Naive thymus-derived CD4-positive, alpha-beta T cell (primary cell): ENCODE measurements at places on chromosomes 1 and 21. TPM values are rescaled to one million over a fixed set of nuclear protein-coding genes. Genes with fewer than 3 reads are reported as not detected.

DNA sequence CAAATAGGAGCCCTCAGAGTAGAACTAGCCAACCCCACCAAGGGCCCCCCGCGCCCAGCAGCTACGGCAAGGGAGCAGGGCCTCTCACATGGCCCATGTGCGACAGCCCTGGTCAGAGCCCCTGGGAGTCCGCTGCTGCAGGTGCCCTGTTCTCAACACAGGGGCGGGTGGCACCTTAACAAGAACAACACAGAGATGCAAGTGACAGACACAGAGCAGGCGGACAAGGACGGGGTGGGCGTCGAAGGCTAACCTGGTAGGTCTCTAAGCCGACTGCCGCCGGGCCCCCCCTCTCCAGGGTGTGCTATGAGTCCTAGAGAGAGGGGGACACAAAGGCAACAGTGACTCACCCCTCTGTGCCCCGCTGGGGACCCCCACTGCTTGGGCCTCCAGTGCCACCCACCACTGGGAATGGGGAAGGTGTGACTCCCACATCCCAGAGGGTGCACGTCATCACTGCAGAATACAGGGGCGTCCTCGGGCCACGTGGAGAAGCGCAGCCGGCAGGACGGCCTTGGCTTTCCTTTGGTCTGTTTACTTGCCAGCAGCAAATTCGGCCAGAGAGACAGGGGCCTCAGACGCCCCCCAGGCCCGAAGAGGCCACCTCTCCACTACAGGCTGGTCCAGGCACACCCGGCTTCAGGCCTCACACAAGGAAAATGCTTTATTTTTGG is 44.8 kb downstream of the PRDM15 start:
- H3K27me3 ChIP-seq: no peaks in the 10 kb centered on the region
- no peak overlapping the region for H3K4me3 ChIP-seq

GRCh38 chr1:2356401-2356800 is 35.0 kb downstream of the MORN1 start:
- H3K27me3 ChIP-seq: no peaks in the 10 kb centered on the region
- no peak overlapping the region for H3K27ac ChIP-seq
- H3K36me3 ChIP-seq: no peaks in the 10 kb centered on the region
- no peak overlapping the region for H3K4me3 ChIP-seq

GRCh38 chr1:36961062-36961615 is 73.2 kb downstream of the GRIK3 start:
- no peak overlapping the region for H3K27ac ChIP-seq
- no peaks in the 10 kb centered on the region for H3K27me3 ChIP-seq
- DNase-seq: no peak
- H3K4me1 ChIP-seq: no peaks in the 10 kb centered on the region
- no peak overlapping the region for H3K4me3 ChIP-seq
- H3K36me3 ChIP-seq: no peaks in the 10 kb centered on the region

GRCh38 chr1:61284248-61284854 is 202.0 kb downstream of the NFIA start:
- H3K4me1 ChIP-seq: no peaks in the 10 kb centered on the region
- H3K4me3 ChIP-seq: no peak overlapping the region
- no peaks in the 10 kb centered on the region for H3K36me3 ChIP-seq
- no peak overlapping the region for H3K27ac ChIP-seq
- no peak for DNase-seq

DNA sequence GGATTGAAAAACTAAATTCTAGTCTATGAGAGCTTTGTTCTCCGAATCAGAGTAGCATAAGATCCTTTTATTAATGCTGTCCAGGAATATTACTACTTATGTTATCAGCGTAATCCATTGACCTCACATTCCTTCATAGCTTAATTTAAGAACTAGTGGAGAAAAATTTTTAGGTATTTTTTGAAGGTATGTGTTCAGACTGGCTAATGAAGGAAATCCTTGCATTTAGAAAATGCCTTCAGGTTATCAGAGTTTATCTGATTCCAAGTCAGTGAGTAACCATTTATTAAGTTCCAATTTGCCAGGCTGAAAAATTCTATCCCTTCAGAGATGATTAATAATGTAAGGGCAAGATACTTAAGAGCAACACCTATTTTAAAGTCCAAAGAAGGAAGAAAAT is 338.2 kb upstream of the B3GALT2 start:
- no peak for DNase-seq
- no peaks in the 10 kb centered on the region for H3K27me3 ChIP-seq
- H3K4me3 ChIP-seq: no peak overlapping the region
- no peak overlapping the region for H3K27ac ChIP-seq

GRCh38 chr1:41957568-41957967 is 38.8 kb upstream of the HIVEP3 start:
- no peak overlapping the region for H3K27ac ChIP-seq
- H3K4me1 ChIP-seq: no peaks in the 10 kb centered on the region
- H3K4me3 ChIP-seq: no peak overlapping the region
- no peak for DNase-seq

- no peak for DNase-seq
- no peak overlapping the region for H3K4me3 ChIP-seq
- no peaks in the 10 kb centered on the region for H3K36me3 ChIP-seq
- no peak overlapping the region for H3K27ac ChIP-seq
Observed at GRCh38 chr1:158527190-158527815, 26.9 kb downstream of the OR6Y1 start.

DNA sequence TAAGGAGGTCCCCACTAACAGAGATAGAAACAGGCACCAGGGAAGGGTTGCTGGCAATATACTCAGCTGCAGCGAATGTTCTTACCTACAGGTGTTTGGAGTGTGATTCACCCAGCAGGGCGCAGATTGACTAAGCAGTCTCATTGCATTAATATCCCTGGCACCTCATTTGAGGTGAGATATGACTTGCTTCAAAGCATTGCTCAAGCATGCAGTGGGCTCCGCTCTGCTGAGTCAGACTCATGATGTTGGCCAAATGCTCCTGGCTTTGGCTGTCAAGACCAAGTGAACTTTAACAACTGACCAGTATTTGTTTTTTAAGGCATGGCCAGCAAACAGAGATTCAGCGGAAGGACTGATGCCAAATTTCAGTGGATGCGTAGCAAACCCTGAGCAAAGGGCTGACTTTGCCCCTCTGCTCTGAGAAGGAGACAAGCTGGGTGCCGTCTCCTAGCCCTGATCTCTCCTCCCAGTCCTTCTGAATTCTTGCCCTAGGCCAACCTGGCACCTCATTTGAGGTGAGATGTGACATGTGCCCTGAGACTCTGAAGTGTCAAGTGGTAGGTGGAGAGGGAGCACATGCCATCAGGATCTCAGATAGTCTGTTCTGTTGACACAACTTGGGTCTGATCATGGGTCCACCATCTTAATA is 187.1 kb upstream of the COA6 start:
- H3K4me3 ChIP-seq: no peak overlapping the region
- DNase-seq: no peak
- no peak overlapping the region for H3K27ac ChIP-seq
- no peaks in the 10 kb centered on the region for H3K36me3 ChIP-seq
- H3K4me1 ChIP-seq: no peaks in the 10 kb centered on the region

DNA sequence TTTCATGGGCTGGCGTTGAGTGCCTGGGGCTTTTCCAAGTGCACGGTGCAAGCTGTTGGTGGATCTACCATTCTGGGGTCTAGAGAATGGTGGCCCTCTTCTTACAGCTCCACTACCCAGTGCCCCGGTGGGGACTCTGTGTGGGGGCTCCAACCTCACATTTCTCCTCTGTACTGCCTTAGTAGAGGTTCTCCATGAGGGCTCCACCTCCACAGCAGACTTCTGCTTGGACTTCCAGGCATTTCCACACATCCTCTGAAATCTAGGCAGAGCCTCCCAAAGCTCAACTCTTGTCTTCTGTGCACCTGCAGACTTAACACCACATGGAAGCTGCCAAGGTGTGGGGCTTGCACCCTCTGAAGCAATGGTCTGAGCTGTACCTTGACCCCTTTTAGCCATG is 82.1 kb downstream of the CCDC18 start:
- H3K4me3 ChIP-seq: no peak overlapping the region
- DNase-seq: no peak
- no peak overlapping the region for H3K27ac ChIP-seq

DNA sequence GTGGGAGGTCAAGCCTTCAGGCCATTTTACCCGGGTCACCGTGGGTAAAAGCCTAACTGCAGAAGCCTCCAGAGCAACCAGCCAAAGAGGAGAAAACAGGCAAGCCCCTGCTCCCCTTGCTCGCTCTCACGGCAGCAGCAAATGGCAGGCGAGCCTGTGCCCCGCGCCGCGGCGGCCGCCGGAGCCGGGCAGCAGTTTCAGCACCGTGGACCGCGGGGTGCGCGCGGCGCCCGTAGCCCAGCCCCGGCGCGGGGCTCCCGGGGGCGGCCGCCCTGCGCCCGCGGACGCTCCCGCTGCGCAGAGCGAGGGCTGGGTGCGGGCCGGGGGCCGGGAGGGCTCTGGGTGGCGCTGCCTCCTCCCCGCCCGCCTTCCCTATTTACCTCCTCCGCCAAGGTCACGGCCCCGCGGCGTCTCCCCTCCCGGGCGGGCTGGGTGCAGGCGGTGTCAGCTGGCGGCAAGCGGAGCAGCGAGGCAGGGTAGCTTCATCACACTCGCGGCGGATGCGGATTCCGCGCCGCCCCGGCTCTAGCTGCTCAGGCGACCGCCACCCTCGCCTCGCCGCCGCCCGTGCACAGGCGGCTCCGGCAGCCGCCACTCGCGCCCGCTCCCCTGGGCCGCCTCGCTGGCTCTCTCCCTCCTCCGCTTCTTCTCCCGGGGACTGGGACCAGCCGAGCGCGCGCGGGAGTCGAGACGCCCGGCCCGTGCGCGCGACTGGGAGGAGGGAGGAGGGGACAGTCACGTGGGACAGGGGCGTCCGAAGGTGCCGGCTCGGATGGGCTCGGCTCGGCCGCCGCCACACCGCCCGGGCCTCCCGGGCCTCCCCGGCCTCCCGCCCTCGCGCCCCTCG is at the start of gene RGS7:
TSS of gene RGS7 (minus strand) at position 687 of the 847 bp plus-strand sequence.
- no peak for DNase-seq
- no peaks in the 10 kb centered on the region for H3K36me3 ChIP-seq
- H3K4me1 ChIP-seq: no peaks in the 10 kb centered on the region
- H3K27ac ChIP-seq: no peak within 1 kb of the TSS
- H3K4me3 ChIP-seq: no peak within 1 kb of the TSS

DNA sequence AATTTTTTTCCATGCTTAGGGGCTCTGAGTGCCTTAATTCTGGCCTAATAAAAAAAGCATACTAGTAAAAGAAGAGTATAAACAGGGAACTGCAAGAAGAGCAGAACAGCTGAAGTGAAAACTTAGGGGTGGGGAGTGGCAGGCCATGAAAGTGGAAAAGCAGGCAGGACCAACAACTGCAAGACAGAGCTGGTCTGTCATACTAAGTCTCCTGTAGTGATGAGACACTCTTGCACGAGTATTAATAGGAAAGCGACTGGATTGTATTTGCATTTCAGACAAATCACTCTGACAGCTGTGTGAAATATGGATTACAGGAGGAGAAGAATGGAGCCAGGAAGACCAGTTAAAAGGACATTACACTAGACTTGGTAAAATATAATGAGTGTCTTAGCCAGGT is 449.9 kb downstream of the NUF2 start:
- no peak for DNase-seq
- no peaks in the 10 kb centered on the region for H3K36me3 ChIP-seq
- H3K4me3 ChIP-seq: no peak overlapping the region
- H3K27ac ChIP-seq: no peak overlapping the region

DNA sequence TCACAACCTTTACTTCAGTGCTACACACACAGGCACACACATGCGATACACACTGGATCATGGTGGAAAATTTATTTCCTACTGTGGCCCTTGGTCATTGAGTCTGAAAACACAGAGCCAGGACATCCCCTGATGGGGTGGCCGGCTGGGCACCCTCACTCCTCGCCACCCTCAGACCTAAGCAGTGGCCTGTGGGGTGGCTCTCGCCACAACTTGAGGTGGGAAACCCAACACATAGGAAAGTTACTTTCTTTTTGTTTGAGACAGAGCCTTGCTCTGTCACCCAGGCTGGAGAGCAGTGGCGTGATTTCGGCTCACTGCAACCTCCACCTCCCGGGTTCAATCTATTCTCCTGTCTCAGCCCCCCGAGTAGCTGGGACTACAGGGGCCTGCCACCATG is 19.4 kb downstream of the CRYAA start:
- no peak overlapping the region for H3K4me3 ChIP-seq
- H3K27me3 ChIP-seq: no peaks in the 10 kb centered on the region
- no peaks in the 10 kb centered on the region for H3K4me1 ChIP-seq

- H3K27me3 ChIP-seq: no peaks in the 10 kb centered on the region
- no peak overlapping the region for H3K4me3 ChIP-seq
- DNase-seq: no peak
- H3K4me1 ChIP-seq: no peaks in the 10 kb centered on the region
- no peak overlapping the region for H3K27ac ChIP-seq
Observed at GRCh38 chr1:163196449-163196787, 6.3 kb downstream of the RGS5 start.

The LORICRIN gene
- total RNA-seq: not detected in 2 replicates

The INSRR gene
- total RNA-seq: not detected

The VN1R5 gene
- total RNA-seq: not detected in 2 replicates

The TNFSF18 gene
- total RNA-seq: not detected

The NPHS2 gene
- not detected in 2 replicates for total RNA-seq
